ENCODE measurements at places on chromosomes 7 and 10.

DNA sequence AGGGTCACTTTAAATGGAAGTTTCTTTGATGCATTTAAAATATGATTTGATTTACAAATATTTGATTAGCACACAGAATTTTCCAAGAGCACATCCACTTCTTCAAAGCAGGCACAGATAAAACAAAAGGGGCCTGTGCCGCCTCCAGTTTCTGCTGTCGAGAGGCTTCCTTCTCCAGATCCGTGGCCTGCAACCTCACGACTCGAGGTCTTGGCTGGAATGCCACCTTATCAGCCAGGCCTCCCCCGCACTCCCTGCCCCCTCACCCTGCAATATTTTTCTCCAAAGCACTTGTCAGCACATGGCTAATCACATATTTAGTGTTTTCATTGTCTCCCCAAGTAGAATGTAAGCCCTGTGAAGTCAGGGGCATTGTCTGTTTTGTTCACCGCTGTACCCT lies 12.5 kb downstream of the PYROXD2 start:
- no peak for DNase-seq

- no peak for DNase-seq
Observed at GRCh38 chr10:50605269-50605950, 18.3 kb downstream of the SGMS1 start.

DNA sequence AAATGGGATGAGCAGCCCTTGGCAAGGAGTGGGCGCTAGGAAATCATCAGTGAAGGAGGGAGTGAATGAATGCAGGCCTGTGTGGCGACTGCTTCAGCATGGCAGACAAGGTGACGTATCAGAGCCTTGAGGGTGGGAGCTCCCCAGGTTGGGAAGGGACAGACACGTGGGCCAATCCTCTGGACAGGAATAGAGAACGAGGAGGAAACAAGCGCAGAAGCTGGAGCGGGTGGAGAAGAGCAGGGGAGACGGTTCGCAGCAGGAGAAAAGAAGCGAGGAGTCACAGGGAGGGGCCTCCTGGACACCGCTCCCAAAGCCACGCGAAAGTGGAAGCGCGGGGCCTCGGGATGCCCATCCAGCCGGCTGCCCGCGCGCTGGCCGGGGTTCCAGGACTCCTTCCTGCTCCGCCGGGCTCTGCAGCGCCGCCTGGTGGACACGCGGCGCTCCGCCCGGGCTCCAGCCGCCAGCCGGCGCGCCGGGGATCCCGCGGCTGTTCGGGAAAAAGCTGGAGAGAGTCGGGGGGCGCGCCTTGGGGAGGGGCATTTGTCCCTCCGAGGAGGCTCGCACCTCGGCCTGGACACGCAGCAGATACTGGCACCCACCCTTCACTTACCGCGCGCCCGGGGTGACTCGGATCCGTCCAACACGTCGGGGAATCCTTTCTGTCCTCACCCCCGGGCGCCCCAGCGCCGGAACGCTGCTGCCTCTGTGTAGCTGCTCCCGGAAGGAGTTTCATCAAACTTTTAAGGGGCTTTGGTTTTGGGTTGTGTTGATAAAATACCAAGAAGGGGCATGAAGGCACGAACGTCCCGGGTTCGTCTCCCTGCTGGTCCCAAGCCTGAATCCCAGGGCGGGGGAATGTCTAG lies 6.3 kb downstream of the ZNF503 start:
- no peak for DNase-seq

- no peak for DNase-seq
Observed at GRCh38 chr10:57506414-57507094, 761.1 kb downstream of the IPMK start.

GRCh38 chr7:27917119-27917518 lies 177.2 kb downstream of the TAX1BP1 start:
- DNase-seq: no peak

DNA sequence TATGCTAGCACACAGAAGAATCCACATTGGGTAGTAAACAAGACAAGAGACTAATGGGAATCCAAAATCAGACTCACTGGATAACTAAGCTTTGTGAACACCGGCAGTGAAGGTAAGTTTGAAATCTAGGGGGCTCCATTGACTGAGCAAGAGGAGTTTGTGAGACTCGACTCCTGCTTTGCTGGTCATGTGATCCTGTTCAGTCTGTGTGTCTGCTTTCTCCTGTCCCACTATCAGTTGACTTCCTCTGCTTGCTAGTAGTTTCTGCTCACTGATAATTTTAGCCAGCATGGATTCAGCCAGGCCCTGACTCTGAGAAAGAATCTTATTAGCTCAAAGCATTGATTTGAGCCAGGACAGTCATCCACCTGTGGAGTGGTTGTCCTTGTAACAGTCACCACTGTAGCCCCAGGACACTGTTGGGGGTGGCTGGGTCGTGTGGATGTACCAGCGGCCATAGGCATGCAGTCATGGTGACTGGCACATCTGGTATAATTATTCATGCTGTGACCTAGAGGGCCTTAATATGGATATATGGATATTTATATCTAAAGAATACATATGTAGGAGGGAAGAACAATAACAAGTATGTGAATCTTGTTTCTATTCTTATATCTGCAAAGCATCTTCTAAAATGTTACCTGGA lies 44.4 kb downstream of the DNAH11 start:
- no peak for DNase-seq

- no peak for DNase-seq
Observed at GRCh38 chr7:108380517-108380916, 75.7 kb downstream of the NRCAM start.

DNA sequence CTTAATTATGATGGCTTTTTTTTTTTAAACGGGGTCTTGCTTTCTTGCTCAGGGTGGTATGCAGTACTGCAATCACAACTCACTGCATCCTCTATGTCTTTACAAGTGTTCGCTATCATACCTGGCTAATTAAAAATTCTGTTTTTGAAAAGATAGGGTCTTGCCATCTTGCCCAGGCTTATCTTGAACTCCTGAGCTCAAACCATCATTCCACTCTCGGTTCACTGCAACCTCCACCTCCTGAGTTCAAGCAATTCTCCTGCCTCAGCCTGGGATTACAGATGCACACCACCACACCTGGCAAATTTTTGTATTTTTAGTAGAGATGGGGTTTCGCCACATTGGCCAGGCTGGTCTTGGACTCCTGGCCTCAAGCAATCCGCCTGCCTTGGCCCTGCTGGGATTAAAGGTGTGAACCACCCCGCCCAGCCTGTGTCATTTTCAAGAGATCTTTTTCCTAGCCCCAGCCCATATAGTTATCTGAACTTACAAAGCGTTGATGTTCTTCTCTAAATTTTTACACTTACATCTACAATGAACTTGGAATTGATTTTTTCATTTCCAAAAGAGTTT lies 6.0 kb downstream of the HNRNPF start:
- DNase-seq: no peak

- no peak for DNase-seq
Observed at GRCh38 chr7:139131601-139132041, 22.1 kb upstream of the ZC3HAV1 start.

DNA sequence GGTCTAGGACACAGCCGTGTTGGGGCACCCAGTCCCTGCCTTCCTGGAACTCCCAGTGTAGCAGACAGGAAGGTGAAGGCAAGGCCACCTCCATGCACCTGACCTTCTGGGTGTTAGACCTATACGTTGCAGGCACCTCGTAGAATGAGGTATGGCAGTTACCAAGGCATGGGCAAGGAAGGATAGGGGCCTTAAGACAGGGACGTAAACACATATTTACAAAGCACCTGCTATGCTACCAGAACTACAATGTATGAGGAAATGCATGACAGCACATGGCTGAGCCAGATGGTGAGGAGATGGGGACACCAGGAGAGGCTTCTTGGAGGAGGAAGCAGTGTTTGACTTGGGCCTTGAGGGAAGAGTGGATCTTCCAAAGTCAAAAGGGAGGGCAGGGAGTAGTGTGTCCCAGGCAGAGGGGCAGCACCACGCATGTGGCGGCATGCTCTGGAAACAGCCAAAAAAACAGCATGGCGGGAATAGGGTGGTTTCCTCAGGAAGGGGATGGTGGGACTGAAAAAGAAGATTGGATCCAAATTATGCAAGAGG lies 231.2 kb downstream of the FANK1 start:
- DNase-seq: no peak

DNA sequence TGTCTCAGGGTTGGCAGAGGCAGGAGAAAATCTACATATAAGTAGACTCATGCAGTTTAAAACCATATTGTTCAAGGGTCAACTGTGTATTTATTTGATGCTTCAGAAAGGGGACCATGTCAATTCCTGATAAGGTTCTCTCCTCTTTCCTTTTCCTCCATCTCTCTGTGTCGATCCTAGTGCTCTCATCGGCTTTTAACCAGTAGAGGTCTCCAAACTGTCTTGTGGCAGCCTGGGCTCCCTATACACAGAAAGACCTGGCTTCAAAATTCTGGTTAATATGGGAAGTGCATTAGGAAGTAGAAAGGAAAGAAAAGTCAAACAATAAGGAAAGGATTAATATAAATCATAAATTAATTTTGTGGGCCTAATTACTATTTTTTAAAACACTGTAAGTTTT lies 304.4 kb upstream of the C7orf33 start:
- no peak for DNase-seq

GRCh38 chr7:130148561-130148960 lies 56.6 kb downstream of the TMEM209 start:
- DNase-seq: no peak

DNA sequence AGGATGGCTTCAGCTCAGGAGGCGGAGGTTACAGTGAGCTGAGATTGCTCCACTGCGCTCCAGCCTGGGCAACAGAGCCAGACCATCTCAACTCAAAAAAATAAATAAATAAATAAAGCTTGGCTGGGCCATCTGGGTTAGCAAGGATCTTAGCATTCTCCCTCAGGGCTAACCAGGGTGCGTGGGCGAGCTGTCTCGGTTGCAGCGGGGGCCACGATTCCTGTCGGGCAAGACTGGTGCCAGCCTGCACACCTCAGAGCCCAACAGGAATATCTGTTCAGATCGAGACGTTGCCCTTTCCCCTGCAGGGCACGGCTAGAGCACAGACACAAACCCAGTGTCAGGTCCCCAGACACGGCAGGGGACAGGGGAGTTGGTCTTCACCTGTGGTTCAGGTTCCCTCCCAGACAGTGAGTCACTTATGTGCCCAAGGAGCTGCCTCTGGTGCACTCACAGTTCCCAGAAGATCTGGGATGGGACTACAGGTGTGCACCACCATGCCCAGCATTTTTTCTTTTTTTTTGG lies 75.5 kb upstream of the GTF2I start:
- DNase-seq: no peak

DNA sequence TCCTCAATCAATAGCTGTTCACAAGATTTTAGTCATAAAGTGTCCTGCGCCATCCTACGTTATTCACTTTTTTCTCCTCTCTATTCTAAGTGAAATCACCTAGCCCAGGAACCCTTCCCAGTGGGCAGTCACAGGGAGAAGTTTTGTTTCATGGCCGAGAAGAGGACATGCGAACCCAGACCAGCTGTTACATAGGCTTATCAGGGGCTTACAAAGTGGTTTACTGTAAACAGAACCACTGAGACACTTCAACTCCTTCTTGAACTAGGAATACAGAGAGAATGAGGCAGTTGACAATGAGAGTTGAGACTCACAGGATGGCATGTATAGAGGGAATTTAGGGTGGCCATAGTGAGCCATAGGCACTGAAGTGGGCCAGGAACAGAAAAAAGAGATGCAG lies 246.9 kb upstream of the GLI3 start:
- no peak for DNase-seq

DNA sequence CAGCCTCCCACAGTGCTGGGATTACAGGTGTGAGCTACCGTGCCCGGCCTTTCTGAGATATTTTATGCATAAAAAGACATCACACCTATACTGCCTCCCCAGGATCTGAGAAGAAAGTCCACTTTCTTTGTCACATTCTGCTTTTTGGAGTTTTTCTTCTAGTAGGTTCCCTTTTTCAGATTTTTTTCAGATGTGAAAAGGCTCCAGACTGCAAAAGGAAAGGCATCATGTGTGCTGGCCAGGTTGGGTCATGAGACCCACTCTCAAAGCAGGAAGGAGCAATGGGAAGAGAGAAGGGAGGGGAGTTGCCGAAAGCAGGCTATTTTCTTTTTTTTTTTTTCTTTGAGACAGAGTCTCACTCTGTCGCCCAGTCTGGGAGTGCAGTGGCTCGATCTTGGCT lies 10.8 kb downstream of the BLVRA start:
- DNase-seq: no peak

GRCh38 chr7:36994456-36995112 lies 270.3 kb upstream of the AOAH start:
- no peak for DNase-seq

DNA sequence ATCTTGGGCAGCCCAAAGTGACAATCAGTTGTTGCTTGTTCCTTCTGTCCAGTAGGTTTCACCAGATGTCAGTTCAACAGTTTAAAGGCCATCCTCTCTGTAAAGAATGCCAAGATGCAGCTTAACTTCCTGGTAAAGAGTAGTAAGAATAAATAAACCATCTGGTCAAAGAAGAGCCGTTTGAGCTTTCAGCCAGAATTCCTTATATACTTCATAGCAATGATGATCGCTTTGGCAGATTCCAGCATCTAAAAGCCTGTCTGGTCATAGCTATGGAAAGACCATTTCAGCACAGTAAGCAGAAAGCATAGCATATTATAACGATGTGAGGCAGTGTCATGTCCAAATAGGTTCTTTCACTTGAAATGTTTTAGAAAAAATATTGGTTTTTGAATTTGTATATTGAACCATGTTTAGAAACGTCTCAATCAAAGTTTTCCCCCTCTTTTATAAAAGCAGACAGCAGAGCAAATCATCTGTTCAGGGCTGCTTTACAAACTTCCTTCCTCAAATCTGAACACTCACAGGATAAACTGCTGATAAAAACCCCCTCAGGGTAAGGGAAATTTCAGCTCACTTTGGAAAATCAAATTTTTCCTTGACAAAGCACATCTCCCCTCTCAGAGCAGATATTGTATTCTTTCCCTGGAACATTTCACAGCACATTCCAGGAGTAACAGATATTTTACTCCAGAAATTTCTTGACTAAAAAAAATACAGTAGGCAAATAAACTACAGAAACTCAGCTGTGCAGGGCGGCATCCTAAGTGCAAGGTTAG lies 184.1 kb downstream of the NOC3L start:
- DNase-seq: no peak

All from activated T-cell treated with anti-CD3 and anti-CD28 coated beads, Interleukin-2, amount 50 U/mL, for 4 hours (primary cell).